ENCODE measurements at places on chromosomes 1 and 21.

- no peak for DNase-seq
These were observed 557.4 kb upstream of the ZRANB2 start for GRCh38 chr1:71638081-71638766.

DNA sequence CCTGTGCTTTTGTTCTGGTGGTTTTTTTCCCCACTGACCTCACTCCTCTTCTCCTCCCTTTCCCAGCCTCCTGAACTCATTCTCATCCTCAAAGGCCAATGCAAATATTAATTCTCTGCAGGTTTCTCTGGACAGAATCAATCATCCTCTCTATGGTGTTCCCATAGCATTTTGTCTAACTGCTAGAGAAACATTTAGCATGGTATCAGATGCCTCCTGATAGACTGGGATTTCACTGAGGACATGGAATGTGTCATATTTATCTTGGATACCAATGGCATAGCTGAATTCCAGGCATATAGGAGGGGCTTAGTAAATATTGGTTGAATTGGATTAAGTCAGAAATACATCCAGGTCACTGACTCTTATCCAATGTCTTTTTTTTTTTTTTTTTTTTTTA lies 46.1 kb upstream of the SRP9 start:
- DNase-seq, result no peak

GRCh38 chr21:26297851-26298250 lies 127.3 kb upstream of the APP start:
- no peak for DNase-seq

DNA sequence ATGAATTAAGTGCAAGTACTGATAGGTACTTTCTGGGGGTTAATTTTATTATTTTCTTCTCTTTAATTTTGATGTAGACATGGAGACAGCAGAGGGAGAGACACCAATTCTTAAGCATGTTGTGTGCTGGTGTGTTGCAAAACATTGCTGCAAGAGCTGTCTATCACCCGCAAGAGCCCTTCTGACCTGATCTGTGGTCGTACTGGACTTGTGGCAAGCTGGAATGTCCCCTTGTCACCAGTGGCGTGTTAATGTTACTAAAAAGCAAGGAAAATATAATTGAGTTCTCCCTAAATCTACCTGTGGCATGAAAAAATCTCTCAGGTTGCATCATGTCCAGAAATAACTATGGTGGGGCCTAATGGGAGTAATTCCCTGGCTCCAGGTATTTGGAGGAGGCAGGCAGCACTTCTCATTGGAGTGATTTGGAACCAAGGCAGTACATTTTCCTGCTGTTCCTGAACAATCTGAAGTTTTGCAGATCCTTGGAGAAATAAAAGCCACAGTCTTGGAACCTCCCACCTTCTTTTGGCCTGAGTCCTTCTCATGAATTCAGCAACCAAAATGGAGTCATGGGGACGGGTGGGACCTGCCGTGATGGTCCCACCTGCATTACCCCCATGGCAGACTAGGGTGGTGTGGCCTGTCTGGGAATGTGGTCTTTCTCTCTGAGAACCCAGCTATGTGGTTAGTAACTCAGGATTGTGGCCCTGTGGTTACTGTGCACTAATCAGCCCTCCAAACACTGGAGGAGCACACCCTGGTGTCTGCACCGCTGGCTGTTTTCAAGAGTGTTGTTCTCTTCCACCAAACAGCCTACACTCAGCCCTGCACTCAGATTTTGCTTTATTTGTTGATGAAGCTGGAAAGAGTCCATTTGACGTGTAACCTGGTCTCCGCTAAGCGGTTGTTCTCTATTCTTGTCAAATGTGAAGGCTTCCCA lies 57.4 kb downstream of the GALNT2 start:
- no peak for DNase-seq

- no peak for DNase-seq
These were observed 591.7 kb downstream of the PLPP3 start for GRCh38 chr1:55987491-55988249.

DNA sequence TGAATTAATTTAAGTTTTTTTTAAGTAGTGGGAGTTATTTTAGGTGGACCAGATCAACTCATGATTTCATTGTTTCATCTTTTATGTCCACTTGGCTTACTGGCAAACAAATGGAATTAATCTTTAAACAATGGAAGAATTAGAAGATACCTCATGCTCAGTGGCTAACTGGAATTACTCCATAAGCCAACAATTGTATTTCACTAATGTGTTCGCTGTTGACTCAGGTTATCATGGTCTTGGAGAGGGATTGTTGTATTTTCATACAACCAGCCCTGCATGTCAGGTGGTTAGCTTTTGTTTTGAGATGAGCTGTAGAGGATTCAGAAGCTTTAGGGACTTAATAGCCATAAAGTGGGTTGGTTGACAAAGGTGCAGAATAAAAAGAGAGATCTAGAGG lies 57.2 kb upstream of the HMCN1 start:
- DNase-seq, result no peak

GRCh38 chr21:44419679-44420078 lies 35.6 kb upstream of the LRRC3 start:
- no peak for DNase-seq

- no peak for DNase-seq
These were observed 81.2 kb upstream of the BARHL2 start for GRCh38 chr1:90798344-90798743.

DNA sequence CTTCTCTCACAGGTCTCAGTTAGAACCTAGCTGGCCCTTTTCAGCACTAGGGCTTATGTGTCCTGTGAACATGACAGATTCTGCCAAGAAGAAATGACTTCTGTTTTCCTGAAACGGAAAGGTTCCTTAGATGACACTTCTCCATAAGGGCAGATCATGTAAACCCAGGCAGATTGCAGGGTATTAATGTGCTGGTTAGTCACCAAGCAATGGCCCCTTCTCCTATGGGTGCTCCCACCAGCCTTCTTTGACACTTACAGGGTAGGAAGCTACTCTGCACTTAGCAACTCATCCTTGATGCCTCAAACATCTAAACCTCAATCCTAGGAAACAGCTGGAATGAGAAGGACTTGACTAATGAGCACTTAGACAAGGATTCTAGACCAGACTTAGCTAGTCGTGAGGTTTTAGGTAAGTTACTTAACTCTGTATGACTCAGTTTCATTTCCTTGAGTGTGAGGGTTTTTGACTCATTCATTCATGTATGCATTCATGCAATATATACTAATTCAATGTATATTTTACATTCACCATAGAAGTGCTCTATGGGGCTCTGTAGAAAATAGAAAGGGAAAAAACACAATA lies 74.1 kb upstream of the PLXNA2 start:
- DNase-seq, result no peak

GRCh38 chr1:210920258-210920657 lies 213.7 kb downstream of the KCNH1 start:
- no peak for DNase-seq

DNA sequence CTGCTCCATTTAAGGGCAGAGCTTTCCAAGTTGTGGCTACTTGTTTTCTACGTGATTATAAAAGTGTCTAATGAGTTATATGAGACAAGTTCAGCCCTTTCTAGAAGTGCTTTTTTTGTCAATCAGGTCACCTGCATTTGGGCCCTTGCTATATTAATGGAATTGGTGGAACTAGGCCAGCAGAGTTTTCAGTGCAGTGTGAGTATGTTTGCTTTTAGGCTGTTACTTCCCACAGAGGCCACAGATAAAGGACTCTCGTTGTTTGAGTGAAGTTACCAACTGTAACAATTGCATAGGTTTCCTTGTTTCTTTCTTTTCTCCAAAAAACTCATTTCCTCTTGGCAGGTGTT lies 10.9 kb downstream of the SMAP2 start:
- DNase-seq, result peak; percentile 61

DNA sequence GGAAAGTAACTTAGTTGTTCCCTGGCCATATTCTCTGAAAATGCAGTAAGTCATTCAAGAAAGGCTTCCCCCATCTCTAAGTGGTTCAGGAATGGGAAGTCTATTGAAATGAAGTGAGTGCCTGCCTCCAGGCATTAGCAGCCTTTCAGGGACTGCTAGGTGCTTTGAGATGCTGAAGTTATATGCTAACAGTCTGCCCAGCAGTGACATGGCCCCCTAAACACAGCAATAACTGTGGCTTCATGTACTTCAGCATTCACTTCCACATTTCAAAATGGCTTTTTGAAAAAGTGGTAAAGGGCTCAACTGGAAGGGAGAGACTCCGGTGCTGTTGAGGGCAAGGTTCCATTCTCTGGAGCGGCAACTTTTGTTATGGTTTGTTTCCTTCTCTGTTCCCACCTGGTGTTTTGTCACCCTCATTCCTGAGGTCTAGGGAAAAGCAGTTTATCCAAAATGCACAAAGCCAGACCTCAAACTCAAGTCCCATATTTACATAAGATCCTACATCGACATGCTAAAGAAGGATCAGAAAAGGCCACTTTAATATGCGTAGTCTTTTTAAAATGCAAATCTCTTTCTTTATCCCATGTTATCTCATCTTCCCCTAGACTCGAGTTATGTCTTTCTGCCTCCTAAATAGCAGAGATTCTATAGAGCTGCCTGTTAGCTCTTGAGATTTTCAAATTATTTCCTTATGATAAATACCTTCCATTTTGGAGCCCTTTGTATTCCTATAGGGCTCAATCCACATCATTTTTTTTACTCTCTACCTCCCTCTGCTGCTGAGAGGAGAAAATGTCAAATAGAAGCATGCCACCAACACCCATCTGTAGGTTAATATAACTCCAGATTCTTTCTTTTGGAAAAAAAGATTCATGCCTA lies 34.2 kb upstream of the LRRC8C start:
- DNase-seq, result peak; percentile 32

- no peak for DNase-seq
These were observed 342.8 kb downstream of the NCAM2 start for GRCh38 chr21:21341041-21341440.

DNA sequence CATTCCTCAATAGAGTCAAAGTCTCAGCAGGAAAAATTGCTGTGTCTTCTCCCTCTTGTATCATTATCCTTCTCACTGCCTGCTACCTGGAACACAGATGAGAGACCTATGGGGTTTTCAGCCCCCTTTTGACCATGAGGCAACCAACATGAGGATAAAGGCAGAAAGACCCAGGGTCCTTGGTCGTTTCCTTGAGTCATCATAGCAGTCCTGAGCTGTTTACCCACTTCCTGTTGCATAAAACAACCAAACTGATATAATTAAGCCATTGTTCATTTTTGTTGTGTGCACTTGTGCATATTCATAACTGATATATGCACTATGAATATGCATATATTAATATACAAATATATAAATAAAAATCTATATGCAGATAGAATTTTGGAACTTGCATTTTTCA lies 188.3 kb upstream of the MAP1LC3C start:
- no peak for DNase-seq

Measured in NCI-H1092 treated with DMSO at 0.1 percent for 48 hours (cell line).